ENCODE measurements at places on chromosomes 7 and 10. TPM values are rescaled to one million over a fixed set of nuclear protein-coding genes. Genes with fewer than 3 reads are reported as not detected.

ADRB1 gene
- total RNA-seq, result 0.24 TPM

NPY4R gene
- not detected for total RNA-seq

NRP1 gene
- total RNA-seq, result 2.1 TPM

SLC18A3 gene
- not detected for total RNA-seq

LRRC17 gene
- total RNA-seq, result 1.0 TPM

ASZ1 gene
- total RNA-seq, result not detected

ZMIZ2 gene
- total RNA-seq, result 16.6 TPM

CPXM2 gene
- total RNA-seq, result 2.9 TPM

ZNF503 gene
- 0.37 TPM for total RNA-seq

ADAM22 gene
- 4.8 TPM for total RNA-seq

PTN gene
- total RNA-seq, result 17.3 TPM

WNT8B gene
- total RNA-seq, result 0.10 TPM

PSMG3 gene
- total RNA-seq, result 49.8 TPM

ELFN1 gene
- total RNA-seq, result 16.0 TPM

OR2A2 gene
- not detected for total RNA-seq

GPRIN2 gene
- total RNA-seq, result 4.3 TPM

LEP gene
- total RNA-seq, result not detected

MOGAT3 gene
- 0.52 TPM for total RNA-seq

GHRHR gene
- total RNA-seq, result 2.7 TPM

MDH2 gene
- 206 TPM for total RNA-seq

SPDYE8 gene
- not detected for total RNA-seq
